ENCODE measurements at places on chromosomes 12 and 14.

- no peak for DNase-seq
Observed at GRCh38 chr14:81396113-81396512, 4.0 kb downstream of the STON2 start.

DNA sequence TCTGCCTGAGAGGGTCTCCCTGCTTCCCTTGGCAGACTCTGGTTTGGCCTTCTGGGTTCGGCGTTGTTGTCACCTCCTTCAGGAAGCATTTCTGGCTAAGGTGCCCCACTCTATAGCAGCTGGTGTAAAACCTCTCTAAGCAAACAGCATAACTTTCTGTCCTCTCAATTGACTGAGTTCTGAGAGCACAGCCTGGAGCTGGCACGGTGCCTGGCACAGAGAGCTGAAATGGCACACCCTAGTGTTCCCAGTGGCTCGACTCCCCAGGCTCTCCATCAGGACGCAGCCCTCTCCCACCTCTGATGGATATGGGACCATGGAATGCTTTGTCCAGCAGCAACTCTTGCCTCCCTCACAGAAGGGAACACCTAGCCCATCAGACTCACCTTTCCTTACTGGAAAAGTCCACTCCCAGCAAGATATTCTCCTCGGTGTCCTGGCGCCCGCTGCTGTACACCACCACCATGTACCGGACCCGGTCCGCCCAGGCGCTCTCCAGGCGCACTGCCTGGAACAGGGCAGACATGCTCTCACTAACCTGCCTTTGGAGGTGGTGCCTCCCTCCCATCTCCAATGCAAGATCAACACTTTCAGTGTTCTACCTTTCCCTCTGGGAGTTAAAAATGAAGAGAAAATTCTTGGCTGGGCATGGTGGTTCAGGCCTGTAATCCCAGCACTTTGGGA is 40.6 kb downstream of the SSH1 start:
- DNase-seq: no peak

GRCh38 chr12:121209221-121209620 is 708 bp upstream of the P2RX4 start:
- DNase-seq: no peak

DNA sequence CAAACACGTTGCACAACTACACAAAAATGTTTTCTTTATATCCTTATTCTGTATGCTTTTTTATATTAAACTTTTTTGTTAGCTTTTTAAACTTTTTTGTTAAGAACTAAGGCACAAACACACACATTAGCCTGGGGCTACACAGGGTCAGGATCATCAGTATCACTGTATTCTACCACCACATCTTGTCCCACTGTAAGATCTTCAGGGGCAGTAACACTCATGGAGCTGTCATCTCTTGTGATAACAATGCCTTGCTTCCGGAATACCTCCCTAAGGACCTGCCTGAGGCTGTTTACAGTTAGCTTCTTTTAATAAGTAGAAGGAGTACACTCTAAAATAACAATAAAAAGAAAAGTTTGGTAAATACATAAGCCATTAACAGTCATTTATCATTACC is 42.2 kb downstream of the PLEKHA5 start:
- no peak for DNase-seq

DNA sequence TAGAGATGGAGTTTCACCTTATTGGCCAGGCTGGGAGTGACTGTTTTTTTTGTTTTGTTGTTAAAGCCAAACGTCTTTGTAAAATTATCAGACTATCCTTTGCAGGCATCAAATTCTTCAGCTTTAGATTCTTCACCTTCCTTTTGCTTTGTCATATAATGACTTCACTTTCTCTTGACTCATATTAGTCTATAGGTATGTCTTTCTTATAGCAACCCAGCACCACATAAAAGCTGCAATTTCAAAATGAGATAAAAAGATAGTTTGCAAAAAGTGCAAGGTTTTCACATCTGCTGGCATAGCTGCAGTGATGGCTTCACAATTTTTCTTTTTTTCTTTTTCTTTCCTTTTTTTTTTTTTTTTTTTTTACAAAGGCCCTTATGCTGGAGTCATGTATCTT is 39.2 kb downstream of the COX16 start:
- DNase-seq: no peak

DNA sequence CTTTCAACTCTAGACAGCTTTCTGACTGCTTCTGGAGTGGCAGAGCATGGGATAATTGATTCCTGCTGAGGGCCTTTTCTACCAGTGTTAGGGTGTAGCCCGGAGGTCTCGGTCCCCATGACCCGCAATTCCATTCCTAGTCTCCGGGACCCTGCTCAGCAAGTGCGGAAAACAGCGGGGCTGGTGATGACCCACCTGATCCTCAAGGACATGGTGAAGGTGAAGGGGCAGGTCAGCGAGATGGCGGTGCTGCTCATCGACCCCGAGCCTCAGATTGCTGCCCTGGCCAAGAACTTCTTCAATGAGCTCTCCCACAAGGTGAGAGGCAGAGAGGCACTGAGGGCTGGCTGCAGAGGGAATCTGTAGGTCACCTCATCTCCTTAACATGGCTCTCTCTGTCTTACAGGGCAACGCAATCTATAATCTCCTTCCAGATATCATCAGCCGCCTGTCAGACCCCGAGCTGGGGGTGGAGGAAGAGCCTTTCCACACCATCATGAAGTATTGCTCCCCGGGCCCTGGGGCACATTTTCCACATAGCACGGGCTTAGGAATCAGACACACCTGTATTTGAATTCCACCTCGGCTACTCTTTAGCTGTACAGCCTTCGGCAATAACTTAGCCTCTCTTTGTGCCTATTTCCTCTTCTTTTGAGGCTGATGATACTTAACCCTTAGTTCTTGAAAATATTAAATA is 5.6 kb upstream of the GAPDH start:
- DNase-seq: no peak

- DNase-seq: no peak
Observed at GRCh38 chr14:57834961-57835360, 30.9 kb downstream of the SLC35F4 start.

- no peak for DNase-seq
Observed at GRCh38 chr12:57235017-57235727, 5.7 kb downstream of the SHMT2 start.

- DNase-seq: no peak
Observed at GRCh38 chr12:8987685-8988084, 1.7 kb upstream of the KLRG1 start.

- DNase-seq: no peak
Observed at GRCh38 chr12:105585107-105585506, 254.6 kb downstream of the C12orf75 start.

Measured in HTR-8/SVneo (cell line).